ENCODE measurements at places on chromosomes 7 and 10.

DNA sequence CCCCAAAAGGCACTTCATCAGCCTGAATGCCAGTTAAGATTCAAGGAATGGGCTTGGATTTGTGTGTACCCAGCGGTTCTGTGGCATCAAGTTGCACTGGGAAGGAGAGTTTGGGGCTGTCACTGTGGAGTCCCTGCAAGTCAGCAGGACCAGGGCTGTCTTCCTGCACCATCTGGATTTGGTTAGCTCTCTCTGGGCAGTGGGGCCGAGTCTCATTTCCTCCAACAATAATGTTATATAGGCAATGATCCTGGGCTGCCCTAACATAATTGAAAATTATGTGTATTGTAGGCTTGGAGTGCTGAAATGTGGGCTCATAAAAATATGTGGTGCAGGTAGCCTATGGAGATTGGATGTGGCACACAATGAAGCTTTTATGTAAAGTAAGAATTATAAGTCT lies 87.2 kb downstream of the TCF7L2 start:
- DNase-seq = no peak

- no peak for DNase-seq
Measured at GRCh38 chr10:132981173-132981555, 38.8 kb upstream of the CFAP46 start.

GRCh38 chr7:149690688-149691446 lies 82.5 kb downstream of the ZNF467 start:
- DNase-seq = no peak

DNA sequence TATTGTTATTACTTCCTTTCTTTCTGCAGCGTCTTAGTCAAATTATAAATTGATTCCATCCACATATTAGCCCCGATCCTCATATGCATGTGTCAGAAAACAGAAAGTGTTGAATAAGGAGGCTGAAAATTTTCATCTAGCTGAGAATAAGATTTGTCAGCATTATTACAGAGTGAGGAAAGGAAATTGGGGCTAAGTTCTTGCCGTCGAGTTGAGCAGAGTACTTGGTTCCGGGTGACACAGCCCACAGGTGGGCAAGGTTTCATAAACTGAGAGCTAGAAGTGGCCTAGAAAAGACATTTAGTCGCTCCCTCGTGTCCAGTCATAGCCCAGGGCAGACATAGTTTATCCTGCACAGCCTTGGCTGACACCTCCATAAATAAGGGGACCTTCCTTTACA lies 461.7 kb upstream of the GALNT17 start:
- no peak for DNase-seq

DNA sequence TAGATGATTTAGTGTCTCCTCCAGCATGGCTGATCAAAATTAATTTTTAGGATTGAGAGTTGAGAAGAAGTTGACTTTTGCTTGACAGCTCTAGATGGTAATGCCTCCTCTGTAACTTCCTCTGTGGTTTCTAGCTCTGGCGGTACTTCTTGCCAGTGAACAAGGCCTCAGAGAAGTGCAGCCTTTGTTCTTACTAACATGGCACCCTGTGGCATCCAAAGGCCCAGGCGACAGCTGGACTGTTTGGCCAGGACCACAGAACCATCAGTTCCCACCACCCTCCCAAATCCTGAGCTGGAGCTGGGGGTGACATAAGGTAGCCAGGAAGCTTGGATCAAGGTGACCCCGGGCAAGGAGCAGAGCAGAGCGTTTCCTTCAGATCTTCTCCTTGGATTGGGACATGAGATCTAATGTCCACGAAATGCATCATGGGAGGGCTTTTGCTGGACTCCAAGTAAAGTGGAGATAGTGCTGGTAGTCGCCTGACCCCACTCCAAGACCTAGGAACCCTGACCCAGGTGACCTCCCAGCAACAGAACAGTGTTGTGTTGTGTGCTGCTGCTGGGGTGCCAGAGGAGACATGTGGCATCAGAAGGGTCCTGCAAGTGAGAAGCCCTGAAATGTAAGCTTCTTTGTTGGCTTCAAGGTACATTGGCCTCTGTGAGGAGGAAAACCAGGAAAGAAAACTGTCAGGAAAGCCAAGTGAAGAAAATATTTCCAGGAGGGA lies 41.8 kb downstream of the APBB1IP start:
- no peak for DNase-seq

- DNase-seq = no peak
Measured at GRCh38 chr7:25988640-25989039, 163.4 kb upstream of the NFE2L3 start.

DNA sequence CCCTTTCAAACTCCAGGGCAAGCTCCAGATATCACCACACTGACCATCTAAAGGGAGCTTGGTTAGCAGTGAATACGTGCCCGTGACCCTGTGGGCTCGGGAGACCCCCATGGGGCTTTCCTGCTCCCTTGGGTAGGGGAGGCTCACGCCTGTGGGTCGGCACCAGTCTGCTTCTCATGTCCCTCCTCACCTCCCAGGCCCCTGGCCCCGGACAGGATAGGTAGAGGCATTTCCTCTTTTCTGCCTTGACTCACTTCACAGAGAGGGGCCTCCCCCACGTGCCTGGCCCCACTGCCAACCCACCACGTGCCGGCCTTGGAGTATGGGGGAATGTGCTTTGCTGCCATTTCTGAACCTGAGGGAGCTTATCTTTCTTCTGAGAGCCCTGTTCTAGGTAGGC lies 131.3 kb upstream of the FAM20C start:
- no peak for DNase-seq

- DNase-seq = no peak
Measured at GRCh38 chr10:79166312-79166721, 97.6 kb downstream of the ZMIZ1 start.

DNA sequence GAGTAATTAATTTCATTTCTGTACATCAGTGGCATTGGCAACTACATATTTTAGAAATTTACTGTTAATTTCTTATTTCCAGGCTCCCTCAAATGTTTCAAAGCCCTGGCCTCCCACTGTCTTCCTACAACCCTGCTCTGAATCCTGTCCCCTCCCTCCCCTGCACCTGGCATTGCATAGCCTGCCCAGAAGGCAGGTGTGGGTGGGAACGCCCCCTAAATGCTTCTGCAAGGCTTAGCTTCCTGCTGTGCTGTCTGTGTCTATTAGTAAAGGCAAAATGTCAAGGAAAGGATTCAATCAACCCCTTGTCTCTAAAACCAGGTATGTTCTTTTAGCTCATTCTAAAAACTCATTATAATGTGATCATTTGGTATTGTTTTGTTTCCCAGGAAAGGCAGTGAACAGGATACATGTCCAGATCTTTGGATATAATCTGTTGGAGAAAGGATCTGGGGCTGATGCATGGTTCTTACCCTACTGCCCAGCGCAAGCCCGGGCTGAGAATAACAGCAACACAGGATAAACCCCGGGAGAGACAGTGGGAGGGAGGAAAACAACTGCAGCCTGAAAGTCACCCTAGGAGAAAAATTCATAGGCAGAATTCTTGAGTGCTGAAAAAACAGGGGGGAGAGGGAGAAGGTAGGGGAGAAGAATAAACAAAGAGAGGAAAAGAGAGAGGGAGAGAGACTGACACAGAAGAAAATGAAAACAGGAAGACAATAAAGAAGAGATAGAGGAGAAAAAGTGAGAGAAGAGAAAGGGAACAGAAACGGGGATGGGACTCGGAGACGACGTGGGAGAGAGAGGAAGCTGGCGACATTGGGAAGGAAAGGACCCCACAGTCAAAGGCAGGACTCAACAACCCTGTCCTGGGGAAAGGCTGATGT lies 589 bp downstream of the ZNF488 start:
- no peak for DNase-seq

- no peak for DNase-seq
Measured at GRCh38 chr10:33412653-33413361, 78.3 kb upstream of the NRP1 start.

GRCh38 chr10:13003004-13003403 lies 1.5 kb upstream of the CCDC3 start:
- DNase-seq = no peak
